ENCODE measurements at places on chromosomes 2 and 18.

- no peak for DNase-seq
Observed at GRCh38 chr18:67035026-67035425, 431.1 kb upstream of the CDH19 start.

DNA sequence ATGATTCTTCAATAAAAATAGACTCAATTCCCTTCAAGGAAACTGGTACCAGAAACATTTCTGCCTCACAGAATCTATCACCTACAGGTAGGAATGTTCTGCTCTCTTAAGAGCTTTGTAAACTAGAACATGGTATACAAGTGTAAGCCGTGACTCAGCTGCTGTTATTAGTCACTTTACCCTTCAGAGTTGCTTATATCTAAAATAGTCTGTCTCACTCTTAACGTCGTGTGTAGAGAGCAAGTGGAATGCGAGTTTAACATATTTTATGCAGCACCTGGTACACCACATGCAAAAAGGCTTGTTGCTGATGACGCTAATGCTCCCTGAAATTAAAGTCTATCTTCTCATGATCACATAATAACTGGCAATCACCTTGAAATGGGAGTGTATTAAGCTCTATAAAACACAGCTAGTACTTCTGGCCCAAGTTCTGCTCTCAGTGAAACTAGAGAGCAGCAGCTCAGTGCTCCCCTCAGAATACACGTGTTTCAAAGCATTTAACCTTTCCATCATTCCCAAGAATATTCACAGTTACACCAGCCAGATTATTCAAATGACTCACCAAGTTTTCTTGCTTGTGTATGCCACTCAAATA lies 420.0 kb downstream of the ZEB2 start:
- no peak for DNase-seq

GRCh38 chr2:24820175-24820513 lies 26.9 kb downstream of the CENPO start:
- no peak for DNase-seq

DNA sequence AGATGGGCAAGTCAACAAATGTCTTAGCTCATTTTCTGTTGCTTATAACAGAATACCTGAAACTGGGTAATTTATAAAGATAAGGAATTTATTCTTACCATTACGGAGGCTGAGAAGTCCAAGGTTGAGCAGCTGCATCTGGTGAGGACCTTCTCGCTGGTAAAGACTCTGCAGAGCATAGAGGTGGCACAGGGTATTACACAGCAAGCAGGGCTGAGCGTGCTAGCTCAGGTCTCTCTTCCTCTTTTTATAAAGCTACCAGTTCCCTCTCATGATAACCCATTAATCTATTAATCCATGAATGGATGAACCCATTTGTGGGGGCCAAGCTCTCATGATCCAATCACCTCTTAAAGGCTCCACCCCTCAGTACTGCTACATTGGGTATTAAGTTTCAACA lies 109.1 kb downstream of the CDK15 start:
- DNase-seq: no peak

DNA sequence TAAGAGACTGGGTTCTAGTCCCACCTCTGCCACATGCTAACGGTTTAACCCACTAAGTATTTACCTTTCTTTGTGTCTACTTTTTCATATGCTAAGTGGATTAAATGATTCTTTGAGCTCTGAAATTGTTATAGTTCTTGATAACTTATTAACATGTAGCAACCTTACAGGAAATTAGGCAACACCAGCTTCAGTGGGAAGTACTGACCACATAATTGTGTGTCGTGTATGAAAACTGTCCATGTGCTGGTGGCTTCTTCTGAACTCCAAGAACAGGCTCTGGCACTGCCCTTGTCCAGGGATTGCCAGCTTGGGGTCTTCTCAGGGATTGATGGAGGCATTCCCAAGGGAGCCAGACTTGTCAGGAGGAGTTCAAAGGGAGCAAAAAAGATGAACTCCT lies 427.7 kb downstream of the TGIF1 start:
- DNase-seq: no peak

DNA sequence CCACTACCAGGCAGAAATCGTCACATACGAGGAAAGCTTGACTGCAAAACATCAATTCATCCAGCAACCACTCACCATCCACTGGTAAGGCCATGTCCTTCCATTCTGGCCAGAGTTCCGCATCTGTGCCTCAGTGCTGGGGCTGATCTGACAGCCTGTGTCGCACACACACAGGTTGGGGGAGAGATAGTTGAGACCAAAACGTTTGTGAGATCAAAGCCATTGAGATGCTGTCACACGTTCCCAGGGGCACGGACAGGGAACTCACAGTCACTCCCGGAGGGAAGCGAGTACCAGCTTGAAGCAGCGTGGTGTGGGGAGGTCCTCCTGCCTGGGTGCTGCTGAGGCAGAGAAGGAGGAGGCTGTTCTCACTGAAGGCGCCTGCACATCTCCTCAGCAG lies 458.5 kb upstream of the SALL3 start:
- DNase-seq: no peak

- DNase-seq: no peak
Observed at GRCh38 chr2:145601361-145601925, 1081.5 kb upstream of the ZEB2 start.

- peak; percentile 58 for DNase-seq
Observed at GRCh38 chr2:85998071-85998991, 107.4 kb downstream of the POLR1A start.

DNA sequence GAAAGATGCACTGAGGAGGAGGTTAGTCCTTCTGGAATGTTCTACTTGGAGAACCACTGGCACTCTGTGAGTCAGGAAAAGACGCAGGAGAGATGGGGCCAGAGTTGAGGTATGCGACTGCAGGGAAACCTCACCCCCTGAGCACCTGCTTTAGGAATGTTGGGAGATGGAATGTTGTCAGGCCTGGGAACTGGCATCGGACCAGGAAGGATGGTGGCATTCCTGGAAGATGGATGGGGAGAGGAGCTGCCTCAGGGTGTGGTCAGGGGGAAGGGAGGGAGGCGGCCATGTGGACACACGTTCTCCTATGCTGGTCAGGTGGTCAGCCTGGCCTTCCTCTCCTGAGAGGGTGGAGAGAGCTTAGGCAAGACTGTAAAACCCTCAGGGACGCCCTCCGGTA lies 146.3 kb downstream of the CELF4 start:
- no peak for DNase-seq

- no peak for DNase-seq
Observed at GRCh38 chr2:224796695-224797305, 80.6 kb upstream of the CCDC195 start.

DNA sequence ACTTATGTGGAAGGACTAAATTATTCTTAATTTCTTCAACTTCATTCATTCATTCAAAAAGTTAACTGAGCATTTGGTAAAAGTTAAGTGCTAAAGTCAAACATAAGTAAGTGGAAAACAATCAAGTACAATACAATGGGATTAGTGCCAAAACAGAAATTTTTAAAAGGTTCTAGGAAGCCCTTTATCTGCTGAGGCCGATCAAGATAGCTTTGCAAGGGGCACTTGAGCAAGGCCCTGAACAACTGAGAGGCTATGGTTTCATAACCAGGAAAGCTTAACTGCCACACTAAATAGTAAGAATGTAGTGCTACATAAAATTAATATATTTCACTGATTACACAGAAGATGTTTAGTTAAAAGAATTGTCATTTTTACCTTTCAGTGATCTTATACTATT lies 76.5 kb downstream of the NOL10 start:
- no peak for DNase-seq

GRCh38 chr2:236689981-236690380 lies 120.4 kb downstream of the ACKR3 start:
- DNase-seq: no peak

DNA sequence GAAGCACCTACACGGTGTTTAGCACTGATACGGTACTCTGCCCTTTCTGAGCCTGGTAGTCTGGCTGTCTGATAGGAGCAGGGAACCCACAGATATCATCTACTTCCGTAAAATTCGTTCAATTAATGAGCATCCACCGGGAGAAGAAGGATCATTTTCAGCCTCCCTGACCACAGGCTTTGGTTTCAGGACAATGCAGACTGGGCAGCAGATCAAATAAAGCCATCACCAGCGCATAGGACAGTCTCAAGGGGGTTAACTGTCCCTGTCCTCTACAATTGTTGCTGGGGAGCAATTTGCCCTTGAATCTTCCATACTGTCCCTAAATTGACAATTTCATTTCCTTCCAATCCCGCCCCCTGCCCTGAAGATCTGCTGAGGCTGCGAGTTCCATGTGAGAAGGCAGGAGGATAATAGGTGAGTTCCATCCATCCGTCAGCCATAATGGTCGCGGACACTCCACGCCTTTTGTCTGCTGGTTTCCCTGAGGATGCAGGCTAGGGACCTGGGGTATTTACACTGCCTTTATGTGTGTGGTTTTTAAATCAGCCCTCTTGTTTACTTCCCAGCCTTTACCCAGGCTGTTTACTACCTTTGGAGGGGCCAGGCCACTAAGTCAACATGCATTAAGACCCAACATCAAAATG lies 110.0 kb downstream of the MYCN start:
- no peak for DNase-seq

- DNase-seq: no peak
Observed at GRCh38 chr2:27954221-27954673, 63.7 kb downstream of the BABAM2 start.

- DNase-seq: no peak
Observed at GRCh38 chr2:64768491-64769005, 114.8 kb upstream of the SERTAD2 start.

GRCh38 chr2:233350708-233351107 lies 3.6 kb upstream of the DGKD start:
- no peak for DNase-seq

- DNase-seq: no peak
Observed at GRCh38 chr18:48500517-48500916, 38.3 kb upstream of the CTIF start.

DNA sequence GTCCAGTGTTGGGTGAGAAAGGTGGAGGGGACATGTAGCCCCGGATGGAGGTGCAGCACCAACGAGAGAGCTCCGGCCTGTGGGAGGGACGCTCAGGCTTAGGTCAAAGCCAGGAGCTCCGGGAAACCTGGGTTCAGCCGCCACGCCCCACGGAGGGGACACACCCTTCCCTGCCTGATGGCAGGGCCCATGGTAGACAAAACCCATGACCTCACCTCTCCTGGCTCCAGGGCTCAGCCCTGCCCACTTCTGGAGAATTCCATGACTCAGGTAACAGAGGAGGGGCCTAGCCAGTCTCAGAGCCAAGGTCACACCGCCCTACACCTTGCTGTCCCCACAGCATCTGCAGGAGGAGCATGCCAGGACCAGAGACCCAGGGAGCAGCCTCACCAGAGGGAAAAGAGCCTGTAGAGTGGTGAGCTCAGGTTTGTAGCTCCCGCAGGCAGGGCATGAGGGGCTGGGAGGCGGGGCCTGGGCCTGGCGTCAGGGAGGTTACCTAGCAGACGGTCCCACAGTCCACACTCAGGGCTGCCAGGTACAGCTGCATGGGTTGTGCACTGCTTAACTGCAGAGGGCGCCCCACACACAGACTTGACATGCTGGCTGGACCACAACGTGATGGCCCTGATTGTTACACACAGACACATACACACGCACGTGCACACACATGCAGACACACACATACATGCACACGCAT lies 70.8 kb upstream of the SMAD7 start:
- peak; percentile 44 for DNase-seq

GRCh38 chr2:241033994-241034393 lies 35.6 kb downstream of the SNED1 start:
- DNase-seq: no peak

GRCh38 chr2:143918465-143918989 lies 601.4 kb downstream of the ZEB2 start:
- DNase-seq: no peak

GRCh38 chr2:99607454-99607853 lies 117.6 kb upstream of the REV1 start:
- DNase-seq: no peak

GRCh38 chr2:36413218-36413617 lies 57.6 kb downstream of the CRIM1 start:
- no peak for DNase-seq

DNA sequence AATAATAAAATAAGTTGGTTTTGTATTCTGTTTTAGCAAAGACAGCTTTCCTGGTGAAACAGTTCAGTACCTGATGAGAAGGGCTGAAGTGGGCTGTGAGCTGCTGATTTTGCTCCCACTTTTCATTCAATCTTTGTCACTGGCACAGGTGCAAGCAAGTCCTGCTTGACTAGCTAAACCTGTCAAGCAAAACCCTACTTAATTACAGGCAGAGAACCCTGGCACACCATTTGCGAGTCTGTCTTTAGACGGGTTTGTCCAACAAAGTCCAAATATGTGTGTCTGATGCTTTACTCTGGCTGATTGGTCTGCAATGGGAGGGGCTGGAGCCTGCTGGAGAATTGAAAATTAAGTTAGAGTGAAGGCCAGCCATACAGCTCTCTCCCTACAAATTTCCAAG lies 267.2 kb downstream of the EPHA4 start:
- DNase-seq: no peak

DNA sequence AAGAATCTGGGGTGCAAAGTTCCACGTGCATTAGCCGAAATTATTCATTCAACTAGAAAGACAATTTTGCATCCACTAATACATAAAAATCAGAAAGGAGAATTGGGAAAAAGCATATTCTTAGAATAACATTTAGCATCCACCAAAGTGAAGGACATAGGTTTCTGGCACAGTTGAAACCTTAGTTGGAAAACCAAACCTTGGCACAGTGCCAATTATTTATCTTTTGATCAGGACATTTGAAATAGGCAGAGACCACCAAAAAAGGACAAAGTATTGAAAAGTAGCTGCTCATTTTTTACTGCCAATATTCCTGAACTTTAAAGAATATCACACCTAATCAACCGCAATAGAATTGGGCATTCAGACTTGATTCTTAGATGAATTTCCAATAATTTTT lies 25.5 kb upstream of the NFU1 start:
- DNase-seq: no peak

DNA sequence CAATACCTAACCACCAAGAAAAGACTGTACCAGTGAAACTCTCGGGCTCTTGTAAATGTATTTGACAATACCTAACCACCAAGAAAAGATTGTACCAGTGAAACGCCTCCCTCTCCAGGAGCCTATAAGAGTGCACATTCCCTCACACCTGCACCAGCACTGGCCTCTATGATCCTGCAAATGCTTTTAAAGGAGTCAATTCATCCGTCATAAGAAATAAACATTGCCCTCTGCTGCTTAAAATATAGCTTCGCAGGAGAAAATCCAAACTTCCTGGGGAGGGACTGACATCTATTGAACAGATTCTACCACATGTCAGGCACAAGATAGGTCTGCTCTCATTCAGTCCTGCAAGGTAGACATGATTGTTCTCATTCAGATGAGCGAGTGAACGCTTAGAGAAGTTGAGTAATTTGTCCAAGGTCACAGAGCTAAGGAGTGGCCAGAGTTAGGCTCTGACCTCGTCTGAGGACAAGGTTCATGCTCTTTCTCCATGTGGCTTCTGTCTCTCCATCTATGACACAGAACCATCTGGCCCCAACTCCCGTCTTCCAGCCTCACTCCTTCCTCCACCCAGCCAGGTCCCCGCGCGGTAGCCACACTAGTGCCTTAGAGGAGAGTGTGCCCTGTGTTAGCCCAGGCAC lies 38.7 kb downstream of the MCFD2 start:
- DNase-seq: no peak

GRCh38 chr2:181857483-181857882 lies 34.0 kb upstream of the ITPRID2 start:
- DNase-seq: no peak

- DNase-seq: no peak
Observed at GRCh38 chr18:10286580-10287150, 167.8 kb upstream of the APCDD1 start.
